Lower lobe of right lung (tissue), 2 donors: ENCODE measurements at places on chromosomes 12 and 14.
A peak's percentile ranks its signal among the peaks of the same experiment; 100 is the strongest.

- no peak for DNase-seq
Observed at GRCh38 chr12:120229071-120229486, 28.2 kb upstream of the RPLP0 start.

GRCh38 chr14:61813096-61813606 lies 50.9 kb downstream of the SNAPC1 start:
- DNase-seq, result no peak

- DNase-seq, result no peak
Observed at GRCh38 chr14:59944909-59945308, 25.0 kb downstream of the LRRC9 start.

GRCh38 chr12:48969160-48969771 lies 2.3 kb downstream of the WNT10B start:
- no peak for DNase-seq

DNA sequence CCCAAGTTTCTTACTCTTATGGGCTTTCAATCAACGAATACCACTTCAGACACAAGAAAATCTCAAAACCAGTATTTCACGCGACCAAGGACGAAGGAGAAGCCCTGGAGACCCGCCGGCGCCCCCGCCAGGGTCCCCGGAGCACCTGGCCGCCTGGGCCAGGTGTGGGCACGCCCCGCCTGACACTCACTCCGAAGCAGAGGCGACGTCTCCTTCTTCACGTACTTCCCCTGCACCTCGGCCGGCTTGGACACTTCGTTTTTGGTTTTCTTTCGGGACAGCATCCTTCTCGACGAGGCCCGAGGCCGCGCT lies 466 bp downstream of the SAV1 start:
- DNase-seq, result no peak

DNA sequence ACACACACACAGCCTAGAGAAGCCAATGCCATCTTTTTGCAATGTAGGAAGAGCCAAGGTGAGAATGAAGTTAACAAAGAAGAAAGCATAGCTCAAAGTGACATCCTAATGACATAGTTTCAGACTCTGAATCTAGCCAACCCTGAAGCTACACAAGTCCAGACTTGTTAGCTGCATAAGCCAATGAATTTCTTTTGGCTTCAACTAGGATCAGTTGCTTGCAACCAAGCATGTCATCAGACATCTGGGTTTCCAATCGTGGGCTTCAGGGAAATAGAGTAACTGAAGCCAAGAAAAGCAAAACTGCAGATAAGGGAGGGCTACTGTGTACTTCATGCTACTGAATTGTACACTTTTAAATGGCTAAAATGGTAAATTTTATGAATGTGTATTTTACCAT lies 4.4 kb upstream of the GPHN start:
- DNase-seq, result no peak

DNA sequence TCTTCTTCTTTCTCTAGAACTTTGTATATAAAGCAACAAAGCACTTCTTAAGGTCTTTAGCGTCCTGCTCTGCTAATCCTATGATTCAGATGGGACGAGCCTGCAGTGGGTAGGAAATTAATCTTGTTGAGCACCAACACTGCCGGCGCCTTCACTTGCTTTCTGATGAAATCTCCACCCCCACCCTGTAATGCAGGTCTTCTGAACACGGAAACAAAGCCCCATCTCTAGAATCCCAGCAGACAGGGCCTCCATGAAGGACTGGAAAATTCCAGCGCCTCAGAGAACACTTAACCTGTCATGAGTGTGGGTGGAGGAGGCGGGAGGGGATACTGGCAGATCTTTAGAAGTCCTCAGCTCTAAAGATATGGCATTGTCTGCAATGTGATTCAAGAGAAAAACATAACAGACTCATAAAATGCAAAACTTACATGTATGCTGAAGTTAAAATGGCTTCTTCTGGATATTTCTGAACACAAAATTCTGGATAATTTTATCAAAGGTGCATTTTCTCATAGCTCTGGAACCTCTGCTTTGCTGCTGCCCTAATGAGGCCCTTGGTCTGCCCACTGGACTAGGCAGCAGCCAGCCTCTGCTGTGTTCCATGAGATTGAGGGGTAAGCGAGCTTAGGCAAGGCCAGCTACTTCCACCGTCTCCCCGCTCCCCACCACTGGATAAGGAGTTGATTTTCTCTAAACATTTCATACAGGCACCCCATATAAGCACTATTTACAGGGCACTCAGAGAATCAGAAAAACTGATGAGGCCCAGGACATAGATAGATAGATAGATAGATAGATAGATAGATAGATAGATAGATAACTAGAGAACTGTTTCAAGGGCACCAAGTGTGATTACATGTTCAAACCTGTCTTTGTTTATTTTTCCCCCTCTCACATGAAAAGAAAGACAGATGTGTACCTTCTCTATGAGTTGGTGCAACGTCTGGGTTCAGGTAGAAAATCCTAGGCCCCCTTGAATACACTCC lies 43.1 kb downstream of the ZFP36L1 start:
- no peak for DNase-seq

- DNase-seq, result no peak
Observed at GRCh38 chr12:10512798-10513197, 7.1 kb downstream of the EIF2S3B start.

DNA sequence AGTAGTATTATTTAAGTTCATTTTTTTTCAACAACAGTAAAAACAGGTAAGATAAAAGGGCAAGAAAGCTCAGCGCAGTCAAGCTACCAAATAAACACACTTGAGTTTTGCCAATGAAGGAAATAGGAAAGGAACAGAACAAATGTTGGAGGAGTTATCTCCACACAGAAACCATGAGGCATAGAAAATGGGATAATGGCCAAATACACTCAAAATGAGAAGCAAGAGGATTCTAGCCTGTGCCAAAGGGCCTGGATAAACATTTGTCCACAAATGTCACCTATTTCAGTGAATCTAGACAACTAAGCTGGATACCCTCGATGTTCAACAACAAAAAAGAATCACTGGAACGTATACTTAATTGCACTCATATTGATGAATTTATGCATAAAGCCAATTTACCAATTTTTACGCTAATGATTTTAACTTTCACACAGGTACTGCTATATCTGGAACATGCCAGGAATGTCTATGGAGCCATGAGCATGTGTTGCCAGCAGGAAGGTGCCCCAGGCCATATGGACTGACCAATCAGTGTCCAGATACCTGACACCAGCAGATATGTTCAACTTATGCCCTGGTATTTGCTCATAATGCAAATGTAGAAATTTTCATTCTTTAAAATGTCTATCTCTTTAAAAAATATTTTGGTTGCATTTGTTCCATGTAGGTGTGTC lies 21.1 kb downstream of the ST8SIA1 start:
- no peak for DNase-seq

- DNase-seq, result no peak
Observed at GRCh38 chr12:69655616-69656340, 43.3 kb downstream of the BEST3 start.

- no peak for DNase-seq
Observed at GRCh38 chr14:48251290-48251689, 575.9 kb upstream of the MDGA2 start.

DNA sequence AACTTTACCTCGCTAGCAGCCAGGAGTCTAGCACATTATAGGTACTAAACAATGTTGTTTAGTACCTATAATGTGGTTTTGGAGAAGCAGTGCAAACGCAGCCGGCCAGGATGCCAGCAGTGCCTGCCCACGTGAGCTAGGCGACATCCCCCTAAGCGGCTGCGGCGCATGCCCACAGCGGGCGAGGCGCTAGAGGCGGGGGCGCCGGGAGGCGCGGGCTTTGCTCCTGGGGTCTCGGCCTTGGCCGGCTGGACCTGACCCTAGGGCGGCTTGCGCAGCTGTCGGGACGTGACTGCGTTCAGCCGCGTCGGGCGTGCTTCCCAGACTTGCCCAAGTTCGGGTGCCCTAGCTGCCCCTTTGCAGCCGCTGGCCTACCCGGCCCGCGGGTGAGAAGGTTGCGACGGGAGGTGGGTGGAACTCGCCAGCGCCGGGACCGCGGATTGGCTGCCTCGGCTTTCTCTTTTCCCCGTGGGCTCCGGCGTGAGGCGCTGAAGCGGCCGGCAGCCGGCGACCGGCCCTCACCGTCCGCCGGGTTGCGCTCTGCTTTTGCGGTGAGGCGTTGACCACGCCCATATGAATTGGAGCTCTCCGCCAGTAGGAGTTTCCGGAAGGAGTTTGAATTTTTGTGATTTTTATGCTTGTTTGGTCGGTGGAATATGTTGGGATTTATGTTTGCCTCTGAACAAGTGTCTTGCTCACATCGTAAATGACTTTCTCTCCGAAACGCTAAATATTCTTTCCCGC lies at the start of gene TMEM19:
TSS of gene TMEM19 (plus strand) at position 169 of the 744 bp plus-strand sequence. CDS start 599 bp downstream, outside the sequence.
- peak; percentile 95 for DNase-seq

DNA sequence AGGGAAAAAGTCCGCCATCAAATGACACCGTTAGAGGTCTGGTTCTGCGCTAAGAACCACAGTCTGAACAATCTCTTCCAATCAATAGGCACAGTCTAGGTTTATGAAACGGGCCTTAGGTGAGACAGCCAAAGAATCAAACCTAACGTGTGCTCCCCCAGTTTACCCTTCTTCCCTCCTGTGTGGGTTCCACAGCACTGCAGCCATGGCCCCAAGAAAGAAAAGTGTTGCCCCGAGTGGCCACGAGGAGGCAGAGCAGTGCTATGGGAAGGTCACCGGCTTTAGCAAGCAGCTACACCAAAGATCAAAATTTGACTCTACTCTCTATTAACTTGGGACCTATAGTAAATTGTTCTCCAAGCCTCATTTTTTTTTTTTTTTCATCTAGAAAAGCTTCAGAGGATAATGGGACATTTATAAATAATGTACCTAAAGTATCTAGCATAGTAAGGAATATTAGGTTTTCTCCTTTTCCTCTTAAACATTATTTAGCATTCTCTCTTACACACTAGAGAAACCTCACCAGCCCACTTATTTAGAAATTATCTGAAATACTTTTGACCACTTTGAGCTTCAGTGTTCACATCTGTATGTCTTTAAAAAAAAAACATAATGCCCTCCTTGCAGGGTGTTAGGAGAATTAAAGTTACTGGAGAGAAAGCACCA lies 70.2 kb upstream of the GPHB5 start:
- peak; percentile 64 for DNase-seq

- DNase-seq, result no peak
Observed at GRCh38 chr14:71698027-71698426, 234.2 kb upstream of the RGS6 start.

GRCh38 chr12:50734409-50735263 lies 29.3 kb upstream of the ATF1 start:
- no peak for DNase-seq

DNA sequence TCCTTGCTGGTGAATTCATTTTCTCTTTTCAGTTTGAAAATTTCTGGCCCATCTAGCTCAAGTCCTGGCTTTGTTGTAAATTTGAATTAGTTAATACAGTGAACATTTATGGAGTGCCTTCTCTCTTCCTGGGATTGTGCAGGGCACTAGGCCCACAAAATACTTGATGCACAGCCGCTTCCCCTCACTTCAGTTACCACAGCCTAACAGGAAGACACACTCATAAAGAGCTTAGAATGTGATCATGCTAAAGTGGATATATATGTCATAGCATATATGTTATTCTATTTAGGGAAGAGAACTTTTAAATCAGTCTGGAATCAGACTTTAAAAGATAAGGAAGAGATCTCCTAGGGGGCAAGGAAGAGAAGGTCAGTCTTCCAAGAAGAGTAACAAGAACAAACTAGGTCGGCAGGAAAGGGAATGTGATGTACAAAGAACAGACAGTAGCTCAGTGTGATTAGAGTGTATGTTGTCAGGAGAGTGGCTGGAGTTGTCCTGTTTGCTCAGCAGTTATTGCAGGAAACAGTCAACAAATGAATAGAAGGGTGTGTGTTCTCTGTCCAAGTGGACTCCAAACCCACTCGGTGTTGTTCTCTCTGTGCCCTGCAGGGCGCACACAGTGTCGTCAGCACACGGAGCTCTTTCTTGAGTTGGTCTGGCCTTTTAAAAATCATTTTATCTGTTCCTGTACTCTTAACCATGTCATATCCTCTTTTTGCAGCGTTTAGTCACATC lies 74.4 kb downstream of the DAAM1 start:
- no peak for DNase-seq

DNA sequence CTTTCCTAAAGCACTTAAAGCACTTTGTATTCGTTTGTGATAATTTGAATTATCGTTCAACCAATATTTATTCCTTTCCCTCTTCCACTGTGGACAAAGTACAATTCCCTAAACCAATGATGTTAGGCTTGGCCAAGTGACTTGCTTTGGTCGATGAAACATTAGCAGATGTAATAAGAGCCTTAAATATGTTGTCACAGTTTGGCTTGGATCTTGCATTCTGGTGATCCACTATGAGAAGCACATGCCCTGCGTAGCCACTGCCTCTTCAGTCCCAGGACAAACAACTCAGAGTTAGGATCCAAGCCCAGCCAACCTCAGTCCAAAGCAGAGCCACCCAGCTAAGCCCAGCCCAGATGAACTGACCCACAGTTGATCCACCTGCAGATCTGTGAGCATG lies 8.4 kb upstream of the C12orf75 start:
- no peak for DNase-seq

GRCh38 chr12:109110988-109111495 lies 5.3 kb upstream of the ACACB start:
- peak; percentile 90 for DNase-seq

GRCh38 chr14:104657101-104657524 lies 32.3 kb upstream of the INF2 start:
- no peak for DNase-seq

DNA sequence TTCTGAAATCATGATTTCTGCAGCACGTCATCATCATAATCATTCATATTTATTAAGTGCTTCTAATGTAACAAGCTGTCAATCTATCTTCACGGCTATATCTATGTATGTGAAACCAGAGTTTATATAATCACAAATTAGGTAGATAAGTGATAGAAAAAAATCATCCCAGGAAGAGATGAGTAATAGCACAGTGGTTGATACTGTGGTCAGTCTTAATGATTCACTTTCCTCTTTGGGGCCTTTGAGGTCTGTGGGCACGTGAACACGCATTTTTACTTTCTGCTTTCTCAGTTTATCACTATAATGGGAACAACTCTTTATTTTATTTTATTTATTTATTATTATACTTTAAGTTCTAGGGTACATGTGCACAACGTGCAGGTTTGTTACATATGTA lies 265.9 kb upstream of the NOVA1 start:
- no peak for DNase-seq

GRCh38 chr12:64009321-64010068 lies 165.0 kb downstream of the SRGAP1 start:
- DNase-seq, result no peak

- no peak for DNase-seq
Observed at GRCh38 chr12:52682381-52682660, 2.1 kb upstream of the KRT1 start.

GRCh38 chr12:11836282-11837151 lies 187.0 kb downstream of the ETV6 start:
- peak; percentile 77 for DNase-seq

GRCh38 chr12:3775385-3776035 lies 22.6 kb upstream of the CRACR2A start:
- no peak for DNase-seq

DNA sequence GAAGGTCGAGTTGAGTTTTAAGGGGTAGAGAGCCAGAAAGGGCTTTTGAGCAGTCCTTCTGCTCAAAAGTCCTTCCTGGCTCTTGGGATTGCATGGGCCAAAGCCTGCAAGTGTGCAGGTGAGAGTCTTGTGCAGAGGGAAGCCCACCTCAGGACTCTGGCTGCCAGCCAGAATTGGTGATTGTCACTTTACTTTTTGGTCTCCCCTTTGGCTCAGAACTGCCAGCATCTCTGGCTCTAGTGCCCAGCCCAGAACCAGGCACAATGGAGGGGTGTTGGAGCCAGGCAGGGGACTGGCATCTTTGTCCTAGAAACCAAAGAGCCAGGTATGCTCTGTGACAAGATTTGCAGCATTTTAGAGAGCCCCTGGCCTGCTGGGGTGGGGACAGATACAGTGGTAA lies 23.5 kb downstream of the FAM222A start:
- DNase-seq, result peak; percentile 10
